Activated CD8-positive, alpha-beta T cell treated with anti-CD3 and anti-CD28 coated beads for 36 hours (primary cell): ENCODE measurements at places on chromosomes 5 and 9. TPM values are rescaled to one million over a fixed set of nuclear protein-coding genes. Genes with fewer than 3 reads are reported as not detected.

The PCDHB11 gene
- total RNA-seq = not detected

The ARRDC3 gene
- 35.4 TPM for total RNA-seq

GRCh38 chr5:143933451-143933850 is 121.5 kb downstream of the HMHB1 start:
- H3K27ac ChIP-seq = no peak overlapping the region
- H3K4me3 ChIP-seq = no peak overlapping the region
- no peaks in the 10 kb centered on the region for H3K4me1 ChIP-seq
- no peaks in the 10 kb centered on the region for H3K36me3 ChIP-seq

- H3K4me3 ChIP-seq = no peak overlapping the region
- no peak for DNase-seq
- H3K27me3 ChIP-seq = no peaks in the 10 kb centered on the region
- H3K36me3 ChIP-seq = no peaks in the 10 kb centered on the region
- no peak overlapping the region for H3K27ac ChIP-seq
- no peaks in the 10 kb centered on the region for H3K4me1 ChIP-seq
Observed at GRCh38 chr5:125582352-125582751, 835.9 kb upstream of the ZNF608 start.

DNA sequence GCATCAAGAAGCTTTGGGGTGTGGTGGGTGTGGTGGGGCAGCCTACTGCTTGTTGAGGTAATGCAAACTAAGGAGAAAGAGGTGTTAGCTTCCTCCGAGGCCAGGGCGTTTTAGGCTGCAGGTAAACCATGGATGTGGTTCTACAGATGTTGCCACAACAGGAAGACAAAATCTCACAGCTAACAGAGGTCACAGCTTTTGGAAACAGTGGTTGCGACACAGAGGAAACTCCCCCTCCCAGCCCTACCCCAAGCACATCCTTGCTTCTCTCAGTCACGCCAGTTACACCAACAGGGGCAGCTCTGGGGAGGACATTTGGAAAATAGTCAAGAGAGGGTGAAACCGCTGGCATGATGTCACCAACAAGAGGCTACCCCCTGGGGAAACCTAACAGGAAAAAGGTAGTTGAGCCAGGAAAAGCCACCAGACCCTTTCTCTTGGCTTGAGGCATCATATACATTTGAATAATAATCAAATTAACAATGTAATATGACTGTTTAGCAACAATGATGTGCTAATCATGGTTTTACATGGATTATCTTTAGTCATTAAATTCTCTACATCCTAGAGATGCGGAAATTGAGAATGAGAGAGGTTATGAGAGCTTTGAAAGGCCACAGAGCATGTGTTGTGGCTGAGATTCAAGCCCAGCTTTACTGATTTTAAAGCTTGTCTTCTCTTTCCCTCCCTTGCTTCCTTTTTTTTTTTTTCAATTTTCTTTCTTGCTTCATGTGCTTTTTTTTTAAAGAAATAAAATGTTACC is 82.2 kb upstream of the IL12B start:
- peak overlapping the region; percentile 14 for H3K4me3 ChIP-seq
- H3K27ac ChIP-seq = peak overlapping the region; percentile 53
- H3K27me3 ChIP-seq = peaks cover 2% of the 10 kb centered on the region
- peak; percentile 86 for DNase-seq
- peaks cover 55% of the 10 kb centered on the region for H3K4me1 ChIP-seq

The PTGES gene
- total RNA-seq = 0.56 TPM

The SLC28A3 gene
- total RNA-seq = 0.23 TPM

DNA sequence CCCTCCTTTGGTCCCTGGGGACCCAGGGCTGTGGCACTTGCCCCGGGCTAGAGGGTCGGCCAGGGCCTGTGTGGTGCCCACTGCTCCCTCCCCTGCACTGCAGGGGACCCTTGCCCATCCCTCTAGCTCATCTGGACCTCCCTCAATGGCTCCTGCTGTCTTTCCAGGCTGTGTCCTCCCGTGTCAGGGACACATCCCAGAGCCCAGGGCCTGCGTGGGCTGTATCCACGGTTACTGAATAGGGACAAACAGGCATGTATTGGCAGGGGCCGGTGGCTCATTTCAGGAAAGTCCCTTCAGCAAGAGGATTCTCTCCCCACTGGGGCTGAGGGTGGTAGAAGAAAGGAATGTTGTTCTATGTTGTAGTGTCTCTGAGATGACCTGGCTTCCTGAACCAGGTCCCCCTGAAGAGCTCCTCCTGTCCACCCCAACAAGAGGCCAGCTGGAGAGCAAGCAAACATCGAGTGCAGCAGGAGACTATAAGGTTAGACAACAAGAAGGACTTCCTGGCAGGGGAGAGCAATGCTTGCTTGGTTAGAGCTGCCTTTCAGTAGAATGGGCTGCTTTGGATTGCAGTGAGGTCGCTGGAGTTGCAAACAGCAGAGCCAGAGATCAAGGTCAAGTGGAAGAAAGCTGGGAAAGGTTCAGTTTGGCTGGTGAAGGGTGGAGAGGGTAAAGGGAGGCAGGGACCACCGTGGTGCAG is 1.0 kb upstream of the CRB2 start:
- H3K4me3 ChIP-seq = no peak overlapping the region
- H3K27ac ChIP-seq = no peak overlapping the region
- no peak for DNase-seq
- H3K4me1 ChIP-seq = peaks cover 15% of the 10 kb centered on the region

GRCh38 chr5:170474489-170475274 is 29.1 kb upstream of the KCNIP1 start:
- DNase-seq = no peak
- no peak overlapping the region for H3K4me3 ChIP-seq

The CSNK1G3 gene
- total RNA-seq = 36.1 TPM

The RFESD gene
- total RNA-seq = 9.2 TPM

The C5orf52 gene
- total RNA-seq = not detected

DNA sequence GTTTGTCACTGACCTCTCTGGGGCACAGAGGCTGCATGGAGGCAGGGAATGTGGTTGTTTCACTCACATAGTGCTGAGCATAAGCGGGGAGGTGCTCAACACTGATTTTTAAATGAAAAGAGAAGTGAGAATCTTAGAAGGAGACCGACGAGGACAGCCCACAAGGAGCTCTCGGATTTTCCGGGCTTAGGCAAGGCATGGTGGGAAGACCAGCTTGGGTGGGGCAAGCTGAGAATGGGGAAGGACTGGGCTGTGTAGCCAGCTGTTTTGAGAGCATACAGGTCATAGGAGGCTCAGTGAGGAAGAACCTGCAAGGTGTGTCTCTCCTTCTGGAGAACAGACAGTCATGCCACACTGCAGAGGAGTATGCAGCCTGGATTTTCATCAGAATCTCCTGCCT is 86.0 kb upstream of the TNFSF8 start:
- no peaks in the 10 kb centered on the region for H3K27me3 ChIP-seq
- peaks cover 35% of the 10 kb centered on the region for H3K4me1 ChIP-seq
- H3K4me3 ChIP-seq = no peak overlapping the region
